ENCODE measurements at places on chromosomes 12 and 14. TPM values are rescaled to one million over a fixed set of nuclear protein-coding genes. Genes with fewer than 3 reads are reported as not detected.

KIF5A gene
- total RNA-seq = 0.23 TPM

CMA1 gene
- not detected for total RNA-seq

GRCh38 chr12:7219599-7220243 lies 30.2 kb downstream of the PEX5 start:
- no peaks in the 10 kb centered on the region for H3K4me1 ChIP-seq
- DNase-seq = peak; percentile 74
- no peak overlapping the region for H3K4me3 ChIP-seq
- no peaks in the 10 kb centered on the region for H3K27me3 ChIP-seq

KRT71 gene
- 5.5 TPM for total RNA-seq

DNA sequence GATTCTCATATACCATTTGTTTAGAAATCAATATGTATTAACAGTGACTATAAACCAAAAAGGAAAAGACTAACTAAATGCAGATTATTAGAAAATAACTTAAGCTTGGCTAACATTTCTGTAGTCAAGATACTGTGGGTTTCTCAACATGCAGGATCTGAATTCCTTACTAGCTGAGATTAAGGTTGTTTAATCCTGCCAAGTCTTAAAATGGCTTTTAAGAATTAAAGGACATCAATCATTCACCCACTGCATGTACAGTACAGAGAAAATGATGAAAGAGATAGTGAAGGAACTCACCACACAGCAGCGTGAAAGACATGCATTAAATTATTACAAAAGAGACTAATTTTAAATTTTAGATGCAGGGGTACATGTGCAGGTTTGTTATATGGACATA lies 3.8 kb downstream of the ACSS3 start:
- H3K27me3 ChIP-seq = peaks cover 7% of the 10 kb centered on the region
- DNase-seq = no peak
- no peak overlapping the region for H3K27ac ChIP-seq
- H3K4me3 ChIP-seq = no peak overlapping the region
- peaks cover 9% of the 10 kb centered on the region for H3K4me1 ChIP-seq
- no peaks in the 10 kb centered on the region for H3K36me3 ChIP-seq

METTL3 gene
- total RNA-seq = 38.9 TPM

- H3K36me3 ChIP-seq = no peaks in the 10 kb centered on the region
- H3K4me1 ChIP-seq = peaks cover 49% of the 10 kb centered on the region
- no peaks in the 10 kb centered on the region for H3K27me3 ChIP-seq
Observed at GRCh38 chr12:27610374-27610773, 85.9 kb upstream of the REP15 start.

DNA sequence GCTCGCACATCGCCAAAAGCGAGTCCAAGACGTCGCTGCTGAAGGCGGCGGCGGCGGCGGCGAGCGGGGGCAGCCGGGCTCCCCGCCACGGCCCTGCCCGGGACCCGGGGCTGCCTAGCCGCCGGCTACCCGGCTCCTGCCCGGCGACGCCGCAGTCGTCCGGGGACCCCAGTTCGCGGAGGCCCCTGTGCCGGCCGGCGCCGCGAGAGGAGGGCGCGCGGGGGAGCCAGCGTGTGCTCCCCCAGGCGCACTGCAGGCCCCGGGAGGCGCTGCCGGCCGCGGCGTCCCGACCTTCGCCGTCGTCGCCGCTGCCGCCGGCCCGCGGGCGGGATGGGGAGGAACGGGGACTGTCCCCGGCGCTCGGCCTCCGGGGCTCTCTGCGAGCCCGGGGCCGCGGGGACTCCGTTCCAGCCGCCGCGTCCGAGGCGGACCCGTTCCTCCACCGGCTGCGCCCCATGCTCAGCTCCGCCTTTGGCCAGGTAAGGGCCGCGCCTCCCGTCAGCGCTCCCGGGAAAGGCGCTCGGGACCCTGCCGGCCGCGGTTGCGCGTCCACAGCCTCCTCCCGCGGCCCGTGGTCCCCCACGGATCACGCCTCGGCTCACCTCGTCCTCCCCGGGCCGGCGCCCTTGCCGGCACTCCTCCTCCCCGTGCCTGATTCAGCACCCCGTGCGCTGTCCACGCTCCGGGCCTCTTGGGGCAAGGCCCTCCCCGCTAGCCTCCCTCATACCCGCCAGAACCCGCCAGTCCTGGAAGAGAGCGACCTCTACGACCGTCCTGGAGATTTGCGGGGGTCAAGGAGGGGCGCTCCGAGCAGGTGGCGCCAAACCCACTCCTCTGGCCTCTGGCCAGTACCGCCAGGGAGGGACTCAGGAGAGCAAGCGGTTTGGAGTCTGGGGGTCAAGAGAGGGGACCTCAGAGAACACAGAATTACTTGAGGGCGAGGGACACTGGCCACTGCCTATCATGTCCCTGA lies 721 bp downstream of the CABP1 start:
- no peaks in the 10 kb centered on the region for H3K36me3 ChIP-seq
- H3K4me3 ChIP-seq = peak overlapping the region; percentile 60
- H3K4me1 ChIP-seq = peaks cover 15% of the 10 kb centered on the region

GRCh38 chr12:89160716-89161123 lies 191.6 kb downstream of the DUSP6 start:
- no peaks in the 10 kb centered on the region for H3K27me3 ChIP-seq
- peak; percentile 67 for DNase-seq
- H3K36me3 ChIP-seq = no peaks in the 10 kb centered on the region

DNA sequence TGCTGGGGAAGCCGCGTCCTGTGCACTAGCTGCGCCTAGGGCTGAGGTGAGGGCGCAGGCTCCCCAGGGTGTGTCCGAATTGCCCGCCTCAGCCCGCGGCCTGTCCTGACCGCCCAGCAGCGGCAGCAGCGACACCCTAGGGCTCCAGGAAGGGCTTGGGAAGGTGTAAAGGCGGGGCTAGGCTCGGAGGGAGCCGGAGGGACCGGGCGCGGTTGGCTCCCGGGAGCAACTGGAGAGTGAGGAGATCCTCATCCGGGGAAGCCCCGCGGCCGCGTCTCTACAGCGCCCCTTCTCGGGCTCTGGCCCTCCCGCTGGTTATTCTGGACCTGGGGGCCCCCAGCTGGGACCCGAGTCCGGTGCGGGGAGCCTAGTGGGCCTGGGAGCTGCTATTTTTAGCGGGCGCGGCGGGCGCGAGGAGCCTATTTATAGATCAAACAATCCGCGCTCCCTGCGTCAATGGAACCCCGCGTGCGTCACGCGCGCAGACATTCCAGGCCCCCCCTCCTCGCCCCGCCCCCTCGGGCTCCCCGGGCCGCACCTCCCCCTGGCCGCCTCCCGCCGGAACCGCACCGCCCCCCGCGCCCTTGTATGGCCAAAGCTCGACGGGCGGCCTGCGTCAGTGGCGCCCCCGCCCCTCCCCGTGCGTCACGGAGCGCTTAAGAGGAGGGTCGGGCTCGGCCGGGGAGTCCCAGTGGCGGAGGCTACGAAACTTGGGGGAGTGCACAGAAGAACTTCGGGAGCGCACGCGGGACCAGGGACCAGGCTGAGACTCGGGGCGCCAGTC lies at the start of gene NR4A1:
NR4A1 (plus strand) TSS at position 685 of the 784 bp plus-strand sequence. CDS start 2,887 bp downstream, outside the sequence.
- peak; percentile 99 for DNase-seq
- H3K36me3 ChIP-seq = peaks cover 21% of the 10 kb centered on the region
- peaks cover 53% of the 10 kb centered on the region for H3K4me1 ChIP-seq

DNA sequence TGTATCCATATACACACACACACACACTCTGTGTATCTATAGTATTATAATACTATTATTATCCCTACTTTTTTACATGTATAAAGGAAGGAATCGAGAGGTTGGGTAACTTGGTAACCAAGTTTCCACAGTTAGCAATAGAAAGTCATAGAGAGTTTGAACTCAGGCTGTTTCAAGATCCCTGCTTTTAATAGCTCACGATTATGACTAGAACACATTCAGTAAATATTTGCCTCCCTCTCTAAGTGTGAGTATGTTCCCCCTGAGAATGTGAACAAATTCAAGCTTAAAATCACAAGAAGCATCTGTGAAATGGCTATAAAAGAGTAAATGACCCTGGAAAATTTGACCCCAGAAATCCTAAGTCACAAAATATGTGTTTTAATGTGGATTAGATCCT lies 11.0 kb upstream of the REP15 start:
- peaks cover 96% of the 10 kb centered on the region for H3K36me3 ChIP-seq
- no peak overlapping the region for H3K27ac ChIP-seq
- no peak for DNase-seq
- no peaks in the 10 kb centered on the region for H3K4me1 ChIP-seq
- H3K27me3 ChIP-seq = no peaks in the 10 kb centered on the region

GRCh38 chr12:123363390-123363739 lies 1.3 kb downstream of the SBNO1 start:
- H3K36me3 ChIP-seq = no peaks in the 10 kb centered on the region
- DNase-seq = no peak
- no peaks in the 10 kb centered on the region for H3K27me3 ChIP-seq
- H3K27ac ChIP-seq = peak overlapping the region; percentile 94
- H3K4me3 ChIP-seq = peak overlapping the region; percentile 93
- H3K4me1 ChIP-seq = peaks cover 35% of the 10 kb centered on the region

DNA sequence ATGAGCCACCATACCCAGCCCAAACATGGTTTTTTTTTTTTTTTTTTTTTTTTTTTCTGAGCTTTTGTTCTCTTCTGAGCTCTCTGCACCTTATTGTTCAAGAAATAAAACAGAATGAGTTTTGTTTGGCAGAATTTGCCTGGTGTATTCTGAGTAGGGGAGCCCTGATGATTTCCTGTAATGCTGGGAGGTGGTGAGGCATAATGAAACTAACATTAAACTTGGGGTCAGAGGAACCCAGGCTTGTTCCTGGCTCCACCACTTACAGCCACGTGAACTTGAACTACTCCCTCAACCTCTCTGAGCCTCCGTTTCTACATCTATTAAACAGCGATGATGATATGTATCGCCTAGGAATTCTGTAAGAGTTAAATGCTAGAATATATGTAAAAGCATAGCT lies 276.3 kb upstream of the CRY1 start:
- no peak overlapping the region for H3K27ac ChIP-seq
- H3K27me3 ChIP-seq = no peaks in the 10 kb centered on the region
- H3K4me1 ChIP-seq = peaks cover 4% of the 10 kb centered on the region
- no peaks in the 10 kb centered on the region for H3K36me3 ChIP-seq
- no peak overlapping the region for H3K4me3 ChIP-seq
- DNase-seq = no peak

- H3K36me3 ChIP-seq = no peaks in the 10 kb centered on the region
- no peak overlapping the region for H3K27ac ChIP-seq
- no peak for DNase-seq
- H3K27me3 ChIP-seq = peaks cover 18% of the 10 kb centered on the region
- peaks cover 35% of the 10 kb centered on the region for H3K4me1 ChIP-seq
Observed at GRCh38 chr14:105526776-105527380, 495 bp downstream of the TMEM121 start.

IRAK3 gene
- total RNA-seq = 7.7 TPM

- no peak overlapping the region for H3K4me3 ChIP-seq
- no peaks in the 10 kb centered on the region for H3K36me3 ChIP-seq
- no peaks in the 10 kb centered on the region for H3K27me3 ChIP-seq
- H3K4me1 ChIP-seq = no peaks in the 10 kb centered on the region
- H3K27ac ChIP-seq = no peak overlapping the region
Observed at GRCh38 chr12:27982951-27983350, 10.4 kb upstream of the PTHLH start.

UNC79 gene
- total RNA-seq = not detected

GRCh38 chr14:90201344-90201743 lies 55.0 kb upstream of the PSMC1 start:
- peaks cover under 1% of the 10 kb centered on the region for H3K27me3 ChIP-seq
- no peaks in the 10 kb centered on the region for H3K36me3 ChIP-seq
- H3K4me3 ChIP-seq = no peak overlapping the region
- H3K27ac ChIP-seq = no peak overlapping the region
- H3K4me1 ChIP-seq = no peaks in the 10 kb centered on the region

- H3K4me1 ChIP-seq = no peaks in the 10 kb centered on the region
- no peak for DNase-seq
- no peaks in the 10 kb centered on the region for H3K27me3 ChIP-seq
- no peaks in the 10 kb centered on the region for H3K36me3 ChIP-seq
- H3K4me3 ChIP-seq = no peak overlapping the region
Observed at GRCh38 chr12:83613586-83614110, 926.9 kb downstream of the TMTC2 start.

CCDC197 gene
- not detected for total RNA-seq

- DNase-seq = no peak
- H3K27ac ChIP-seq = no peak overlapping the region
- peaks cover 22% of the 10 kb centered on the region for H3K4me1 ChIP-seq
- H3K36me3 ChIP-seq = no peaks in the 10 kb centered on the region
- no peaks in the 10 kb centered on the region for H3K27me3 ChIP-seq
Observed at GRCh38 chr14:89269404-89269803, 147.6 kb downstream of the FOXN3 start.

TAS2R8 gene
- total RNA-seq = not detected

DNA sequence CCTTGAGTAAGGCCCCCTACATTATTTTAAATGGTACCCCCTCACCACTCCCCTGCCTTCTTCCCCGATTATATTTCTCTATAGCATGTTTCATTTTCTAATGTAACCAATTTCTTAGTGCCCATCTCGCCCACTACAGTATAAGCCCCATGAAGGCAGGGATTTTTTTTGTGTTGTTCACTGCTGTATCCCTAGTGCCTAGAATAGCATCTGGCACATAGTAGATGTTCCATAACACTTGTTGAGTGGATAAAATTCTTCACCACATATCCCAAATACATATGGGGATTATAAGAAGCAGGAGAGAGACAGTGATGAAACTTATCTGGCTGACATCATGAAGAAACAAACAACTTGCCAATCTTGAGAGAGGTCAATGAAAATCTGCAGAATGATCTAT lies 11.5 kb downstream of the FBXO21 start:
- H3K36me3 ChIP-seq = peaks cover 81% of the 10 kb centered on the region
- no peaks in the 10 kb centered on the region for H3K4me1 ChIP-seq
- H3K27ac ChIP-seq = no peak overlapping the region

ACSS3 gene
- total RNA-seq = 8.2 TPM

B4GALNT3 gene
- total RNA-seq = 37.0 TPM

DNA sequence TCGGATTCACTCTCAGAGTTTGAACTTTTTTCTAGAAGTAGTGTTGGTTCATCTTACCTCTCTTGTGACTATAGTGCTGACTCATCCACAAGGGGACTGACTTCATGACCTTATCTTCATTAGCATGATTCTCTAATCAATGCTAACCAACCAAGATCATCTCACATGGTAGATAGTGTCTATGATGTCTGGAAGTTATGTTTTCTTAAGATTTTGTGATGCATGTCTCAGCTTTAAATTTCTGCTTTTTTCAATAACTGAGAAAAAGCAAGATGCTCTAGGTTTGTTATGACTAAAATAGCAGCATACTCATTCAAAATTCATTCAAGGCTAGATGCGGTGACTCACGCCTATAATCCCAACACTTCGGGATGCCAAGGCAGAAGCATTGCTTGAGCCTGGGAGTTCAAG lies 12.3 kb upstream of the SLC35E3 start:
- no peaks in the 10 kb centered on the region for H3K27me3 ChIP-seq
- no peak overlapping the region for H3K27ac ChIP-seq
- peaks cover 75% of the 10 kb centered on the region for H3K36me3 ChIP-seq
- no peak overlapping the region for H3K4me3 ChIP-seq
- H3K4me1 ChIP-seq = no peaks in the 10 kb centered on the region

- no peak overlapping the region for H3K27ac ChIP-seq
- no peaks in the 10 kb centered on the region for H3K36me3 ChIP-seq
- H3K4me3 ChIP-seq = no peak overlapping the region
- no peaks in the 10 kb centered on the region for H3K27me3 ChIP-seq
- peaks cover 8% of the 10 kb centered on the region for H3K4me1 ChIP-seq
Observed at GRCh38 chr12:94593822-94594442, 56.4 kb downstream of the TMCC3 start.

DNA sequence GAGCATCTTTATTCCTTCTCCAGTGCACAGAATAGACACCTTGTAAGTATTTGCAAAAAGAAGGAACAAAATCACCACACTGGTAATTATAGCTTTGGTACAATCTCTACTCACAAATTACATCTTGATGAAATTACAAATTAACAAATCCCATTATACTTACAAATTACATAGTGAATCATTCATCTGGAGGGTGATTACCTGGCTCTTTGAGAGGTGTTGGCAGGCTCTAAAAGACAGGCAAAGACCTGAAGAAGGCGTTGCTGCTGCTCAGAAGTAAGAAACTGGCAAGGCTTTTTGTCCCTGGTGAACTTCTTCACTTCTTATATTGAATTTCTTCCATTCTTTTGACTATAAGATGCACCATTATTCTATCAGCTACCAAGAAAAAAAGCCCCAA lies 21.7 kb upstream of the LMNTD1 start:
- no peak overlapping the region for H3K4me3 ChIP-seq
- DNase-seq = no peak
- no peak overlapping the region for H3K27ac ChIP-seq
- no peaks in the 10 kb centered on the region for H3K27me3 ChIP-seq
